ENCODE measurements at places on chromosomes 2 and 18.
A peak's percentile ranks its signal among the peaks of the same experiment; 100 is the strongest.

DNA sequence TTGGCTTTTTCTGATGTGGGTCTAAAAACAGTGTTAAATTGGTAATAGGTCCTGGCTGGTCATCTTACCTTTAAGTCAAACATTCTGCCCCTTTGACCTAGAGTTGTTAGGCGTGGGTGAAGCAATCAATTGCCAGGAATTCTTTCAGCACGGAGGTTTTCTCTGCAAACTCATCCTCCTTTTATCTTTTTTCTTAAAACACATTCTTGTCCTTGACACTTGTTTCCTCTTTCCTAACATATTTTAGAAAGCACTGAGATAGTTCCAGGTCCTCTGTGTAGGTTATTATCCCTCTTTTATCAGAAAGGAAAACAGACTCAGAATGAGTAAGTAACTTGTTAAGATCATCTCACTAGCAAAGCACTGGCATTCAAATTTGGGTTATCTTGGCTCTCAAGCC is 18.6 kb upstream of the AP1S3 start:
- no peak for DNase-seq

- no peak for DNase-seq
Measured at GRCh38 chr2:14735696-14736095, 103.2 kb downstream of the LRATD1 start.

DNA sequence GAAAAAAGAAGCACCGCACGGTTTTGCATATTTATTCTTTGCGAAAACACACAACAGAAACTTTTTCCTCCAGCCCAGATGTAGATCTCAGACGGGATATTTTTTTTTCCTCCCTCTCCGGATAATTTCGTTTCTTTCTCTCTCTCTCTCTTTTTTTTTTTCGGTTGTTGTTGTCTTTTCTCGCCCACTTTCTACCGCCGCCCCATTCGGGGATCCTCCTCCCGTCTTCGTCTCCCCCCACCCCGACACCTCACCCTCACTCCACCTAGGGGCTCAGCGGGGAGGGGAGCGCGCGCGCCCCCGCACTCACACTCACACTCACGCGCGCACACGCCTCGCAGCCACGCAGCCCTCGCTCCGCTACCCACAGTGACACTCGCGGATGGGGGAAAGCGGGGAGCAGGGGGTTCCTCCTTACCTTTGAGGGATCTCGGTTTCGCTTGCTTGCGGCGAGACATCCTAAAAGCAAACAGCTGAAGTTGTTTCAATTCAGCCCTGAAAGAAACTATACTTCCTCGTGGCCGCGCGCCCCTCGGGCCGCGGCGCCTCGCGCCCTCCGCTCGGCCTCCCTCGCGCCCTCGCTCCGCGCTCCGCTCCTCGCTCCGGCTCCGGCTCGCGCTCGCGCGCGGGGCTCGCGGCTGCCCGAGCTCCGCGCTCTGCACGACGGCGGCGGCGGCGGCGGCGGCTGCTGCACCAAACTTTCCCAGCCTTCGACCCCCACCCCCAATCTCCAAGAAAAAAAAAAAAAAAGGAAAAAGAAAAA is 1.3 kb downstream of the ZNF521 start:
- no peak for DNase-seq

- no peak for DNase-seq
Measured at GRCh38 chr2:127531221-127531648, 4.2 kb upstream of the MYO7B start.

DNA sequence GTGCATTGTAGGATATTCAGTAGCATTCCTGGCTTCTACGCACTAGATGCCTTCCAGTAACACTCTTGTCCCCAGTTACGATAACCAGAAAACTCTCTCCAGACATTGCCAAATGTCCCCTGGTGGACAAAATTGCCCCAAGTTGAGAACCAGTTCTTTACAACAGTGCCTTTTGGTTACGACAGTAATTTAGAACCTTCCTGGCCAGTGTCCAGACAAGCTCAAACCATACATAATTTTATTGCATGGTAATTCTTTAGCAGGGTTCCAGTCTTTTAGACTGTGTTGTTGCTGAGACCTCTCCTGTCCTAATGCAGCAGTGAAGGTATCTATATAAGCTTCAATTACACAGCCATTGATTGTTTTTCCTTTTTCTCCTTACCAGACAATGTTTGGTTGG is 20.2 kb downstream of the RNMT start:
- no peak for DNase-seq

DNA sequence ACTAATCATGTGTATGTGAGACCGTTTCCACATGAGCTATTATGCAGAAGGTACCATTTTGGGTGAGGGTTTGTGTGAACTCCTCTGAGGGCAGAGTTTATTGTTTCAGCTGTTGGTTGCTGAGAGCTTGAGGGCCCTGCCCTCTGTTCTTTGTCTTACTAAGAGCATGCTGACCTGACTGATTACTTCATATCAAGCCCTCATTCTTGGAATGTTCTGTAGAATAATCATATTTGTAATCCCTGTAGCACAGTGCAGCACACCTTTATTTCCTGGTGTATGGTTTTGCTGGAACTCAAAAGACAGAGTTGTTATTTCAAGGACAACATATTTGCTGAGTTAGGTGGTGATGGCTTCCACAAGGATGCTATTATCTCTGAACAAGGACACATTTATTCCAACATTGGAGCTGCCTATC is 118.5 kb downstream of the GALNT3 start:
- DNase-seq = no peak

- DNase-seq = no peak
Measured at GRCh38 chr2:190844700-190845401, 35.8 kb upstream of the GLS start.

GRCh38 chr2:32647180-32647651 is 19.4 kb downstream of the TTC27 start:
- DNase-seq = no peak

DNA sequence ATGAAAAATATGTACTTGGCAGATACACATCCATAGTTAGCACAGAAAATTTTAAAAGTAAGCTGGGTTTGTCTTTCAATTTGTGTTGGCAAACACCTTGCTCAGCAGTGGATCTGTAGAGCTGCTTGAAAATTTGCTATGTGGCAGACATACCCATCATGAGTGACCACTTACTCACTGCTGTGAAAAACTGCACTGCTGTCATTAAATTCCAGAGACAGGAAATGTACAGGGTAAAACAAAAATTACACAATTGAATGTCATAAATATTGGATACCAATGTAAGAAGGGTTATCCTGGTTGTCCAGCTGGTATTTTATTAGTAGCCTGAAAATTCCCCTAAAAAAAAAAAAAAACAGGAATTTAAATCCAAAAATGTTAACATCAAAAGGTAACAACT is 24.5 kb downstream of the NIF3L1 start:
- DNase-seq = peak; percentile 64

- DNase-seq = no peak
Measured at GRCh38 chr18:47040982-47041381, 5.6 kb upstream of the ELOA2 start.

- no peak for DNase-seq
Measured at GRCh38 chr2:20596973-20597859, 53.7 kb downstream of the HS1BP3 start.

GRCh38 chr2:54560146-54560881 is 104.2 kb downstream of the SPTBN1 start:
- DNase-seq = peak; percentile 75

DNA sequence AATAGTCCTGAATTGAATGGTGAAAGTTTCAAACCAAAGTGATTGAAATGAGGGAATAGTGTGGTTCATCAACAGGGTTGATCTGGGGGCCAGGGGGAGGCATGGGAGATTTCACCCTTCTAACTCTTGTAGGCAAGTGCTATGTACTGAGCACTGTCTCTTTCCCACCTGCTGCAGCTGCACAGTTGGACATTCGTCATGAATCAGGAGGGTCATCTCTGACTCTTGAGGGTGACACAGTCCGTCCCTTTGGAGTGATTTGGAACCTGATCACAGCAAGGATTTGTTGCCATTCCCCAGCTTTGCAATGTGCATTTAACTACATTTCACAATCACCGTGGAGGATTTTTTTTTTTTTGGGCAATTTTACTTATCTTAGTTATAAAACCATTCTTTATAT is 224.6 kb downstream of the PHLPP1 start:
- no peak for DNase-seq

DNA sequence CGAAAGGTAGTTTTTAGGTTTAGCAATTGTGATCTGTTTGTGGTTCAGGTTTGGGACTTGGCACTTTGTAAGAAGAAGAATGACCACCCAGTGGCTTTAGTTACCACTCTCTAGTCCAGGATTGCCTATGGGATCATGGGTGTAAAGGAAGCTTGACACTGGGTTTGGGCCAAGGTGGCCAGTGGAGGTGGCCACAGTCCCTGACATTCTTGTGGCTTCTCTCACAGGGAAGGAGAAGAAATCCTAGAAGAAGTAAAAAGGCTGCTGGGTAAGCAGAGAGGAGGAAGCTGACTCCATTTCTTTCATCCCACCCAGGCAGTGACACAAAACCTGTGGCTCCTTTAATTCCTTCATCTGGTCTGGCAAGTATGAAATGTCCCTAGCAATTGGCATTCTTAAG is 394.7 kb downstream of the CLIP4 start:
- DNase-seq = no peak

- DNase-seq = no peak
Measured at GRCh38 chr2:16437189-16437588, 228.4 kb downstream of the CYRIA start.

DNA sequence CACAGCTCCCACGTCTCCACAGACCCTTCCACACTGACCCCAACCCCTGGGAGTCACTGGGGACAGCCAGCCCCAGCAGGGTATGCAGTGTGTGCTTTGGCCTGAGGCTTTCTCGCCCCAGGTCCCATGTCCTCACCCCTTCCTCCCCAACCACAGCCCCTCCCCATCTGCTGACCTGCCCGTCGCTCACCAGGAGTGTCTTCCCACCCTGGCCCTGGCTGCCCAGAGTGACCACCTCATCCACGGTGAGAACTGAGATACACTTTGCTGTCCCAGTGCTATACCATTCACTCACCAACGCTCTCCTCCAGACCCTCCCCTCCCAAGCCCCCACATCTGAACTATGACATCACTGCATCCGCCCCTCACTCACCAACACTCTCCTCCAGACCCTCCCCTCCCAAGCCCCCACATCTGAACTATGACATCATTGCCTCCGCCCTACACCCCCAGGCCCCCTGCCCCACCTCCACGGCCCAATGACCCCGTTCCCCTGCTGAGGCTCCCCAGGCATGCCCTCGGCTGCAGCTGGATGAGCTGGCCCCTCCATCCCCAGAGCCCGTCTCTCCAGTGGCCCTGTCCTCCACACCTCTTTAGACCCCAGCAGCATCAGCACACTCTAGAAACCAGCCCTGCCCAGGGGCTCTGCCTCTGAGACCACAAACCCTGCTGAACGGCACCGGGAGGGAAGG is 55.2 kb downstream of the ANKMY1 start:
- no peak for DNase-seq

DNA sequence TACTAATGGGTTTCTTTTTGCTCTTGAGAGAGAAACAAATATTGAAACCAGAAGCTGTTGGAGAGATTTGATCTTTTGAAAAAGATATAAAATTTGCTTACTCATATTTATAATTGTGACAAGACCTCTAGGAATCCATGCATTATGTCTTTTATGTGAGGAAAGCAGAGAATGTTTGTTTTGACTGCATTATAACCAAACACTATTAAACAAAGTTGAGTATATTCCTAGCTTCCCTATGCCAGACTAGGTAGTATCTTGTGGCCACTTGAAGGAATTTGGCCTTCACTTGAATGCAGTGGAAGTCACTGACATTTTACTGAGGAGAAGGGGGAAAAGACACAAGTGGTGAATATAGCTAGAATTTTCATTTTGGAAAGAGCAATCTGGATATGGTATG is 521.8 kb upstream of the ZEB2 start:
- no peak for DNase-seq

GRCh38 chr2:236993286-236993685 is 92.4 kb upstream of the COPS8 start:
- no peak for DNase-seq

GRCh38 chr2:182929972-182930371 is 63.5 kb upstream of the FRZB start:
- DNase-seq = no peak

DNA sequence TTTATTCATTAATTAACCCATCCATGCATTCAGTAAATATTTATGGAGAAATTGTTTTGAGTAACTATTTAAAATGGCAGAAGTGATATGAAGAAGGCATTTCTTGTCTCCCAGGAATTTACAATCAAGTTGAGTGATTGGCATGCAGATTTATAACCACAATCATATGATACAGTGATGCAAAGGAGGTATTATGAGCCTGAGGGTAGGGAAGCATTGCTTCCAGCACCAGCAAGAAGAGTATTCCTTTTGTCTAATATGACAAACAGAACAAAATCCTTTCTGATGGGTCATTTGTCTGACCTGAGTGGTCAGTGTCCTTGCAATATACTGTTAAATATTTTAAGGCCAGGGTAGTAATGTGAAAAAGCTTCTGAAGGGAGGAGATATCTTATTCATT is 244.2 kb upstream of the RGPD4 start:
- no peak for DNase-seq

GRCh38 chr2:241599615-241600014 is 37.3 kb downstream of the THAP4 start:
- DNase-seq = no peak

DNA sequence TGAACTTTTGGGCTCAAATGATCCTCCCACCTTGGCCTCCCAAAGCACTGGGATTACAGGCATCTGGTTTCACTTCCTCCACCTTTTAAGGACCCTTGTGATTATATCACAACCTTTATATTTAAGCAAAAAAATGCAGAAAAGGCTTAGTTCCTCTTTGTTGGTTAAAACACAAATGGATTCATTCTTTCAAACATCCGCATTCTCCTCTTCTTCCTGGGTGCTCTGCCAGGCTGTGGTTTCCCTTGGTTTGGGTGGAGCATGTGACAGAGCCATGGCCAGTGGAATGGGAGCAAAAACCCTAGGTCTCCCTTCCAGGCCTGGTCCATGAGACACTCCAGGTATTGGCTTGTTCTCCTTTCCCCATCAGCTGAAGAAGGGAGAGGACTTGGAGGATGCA is 9.9 kb upstream of the SLC66A3 start:
- no peak for DNase-seq

GRCh38 chr18:33934258-33934657 is 290.5 kb downstream of the NOL4 start:
- DNase-seq = no peak

DNA sequence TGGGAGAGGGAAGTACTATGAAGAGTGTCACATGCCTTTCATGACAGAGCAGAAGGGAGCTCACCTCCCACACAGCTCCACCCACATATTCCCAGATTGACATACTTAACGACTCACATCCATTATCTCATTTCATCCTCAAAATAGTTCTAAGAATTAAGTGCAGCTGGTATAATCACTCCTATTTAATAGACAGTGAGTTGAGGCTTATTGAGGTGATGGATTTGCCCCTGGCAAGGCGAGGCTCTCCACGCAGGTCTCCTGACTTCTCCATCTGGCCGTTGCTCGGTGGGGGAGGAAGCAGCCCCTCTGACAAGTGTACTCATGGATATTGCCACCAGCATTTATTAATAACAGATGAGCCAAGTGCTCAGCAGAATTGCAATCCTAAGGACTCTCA is 81.4 kb downstream of the TGOLN2 start:
- DNase-seq = no peak

DNA sequence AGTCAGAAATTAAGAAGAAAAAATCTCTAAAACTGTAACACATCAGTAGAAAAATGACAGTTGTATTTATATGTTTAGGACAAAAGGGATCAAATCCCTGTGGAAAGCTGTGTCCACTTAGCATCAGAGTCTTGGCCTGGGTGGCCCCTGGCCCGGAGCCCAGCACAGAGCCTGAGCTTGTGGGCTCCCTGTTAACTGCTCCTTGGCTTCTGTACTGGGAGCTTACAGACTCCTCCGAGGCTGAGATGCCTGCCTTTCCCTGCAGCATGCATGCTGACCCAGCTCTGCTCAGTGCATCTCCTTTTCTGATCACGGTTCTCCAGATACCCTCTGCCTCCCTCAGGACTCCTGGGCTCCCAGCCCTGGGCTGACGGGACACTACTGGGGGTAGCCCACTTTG is 98.1 kb downstream of the DCDC2C start:
- DNase-seq = no peak
